Ovary (tissue), 10 donors: ENCODE measurements at places on chromosomes 6 and 20. TPM values are rescaled to one million over a fixed set of nuclear protein-coding genes. Genes with fewer than 3 reads are reported as not detected.

DUSP22 gene
- total RNA-seq = 25.3 TPM

RFX6 gene
- not detected for total RNA-seq

MATN4 gene
- not detected for total RNA-seq

CLPSL1 gene
- not detected for total RNA-seq

ZBP1 gene
- total RNA-seq = not detected

HAO1 gene
- not detected for total RNA-seq

SPATA25 gene
- total RNA-seq = 4.2 TPM

TMEM244 gene
- not detected for total RNA-seq

SMLR1 gene
- not detected for total RNA-seq

AFDN gene
- 68.7 TPM for total RNA-seq

YTHDF1 gene
- 29.3 TPM for total RNA-seq

ENPP3 gene
- total RNA-seq = 1.1 TPM

DNA sequence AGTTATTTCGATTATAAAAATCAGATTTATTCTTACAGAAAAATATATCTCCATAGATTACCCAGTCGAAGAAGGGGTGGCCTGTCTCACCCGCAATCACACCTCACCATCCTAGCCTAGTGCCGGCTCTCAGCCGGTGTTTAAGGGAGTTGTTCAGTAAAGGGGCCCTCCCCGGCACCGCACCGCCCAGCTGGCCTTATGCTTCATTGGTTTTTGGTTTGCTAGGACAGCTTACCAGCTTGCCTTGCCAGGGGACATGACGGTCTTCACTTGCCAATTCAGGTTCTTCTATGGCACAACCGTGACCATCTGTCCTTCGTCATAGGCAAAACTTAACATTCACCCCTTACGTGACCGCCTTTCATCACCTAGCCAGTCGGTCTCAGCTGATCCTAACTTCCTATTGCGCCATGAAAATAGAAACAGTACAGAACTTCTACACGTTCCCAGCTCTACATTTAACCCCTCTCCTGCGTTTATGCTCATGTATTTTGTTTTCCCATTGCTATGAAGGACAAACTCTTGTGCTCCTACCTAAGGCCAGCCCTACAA, 44.7 kb upstream of the SLC22A16 start:
- H3K27me3 ChIP-seq = no peaks in the 10 kb centered on the region
- peaks cover 2% of the 10 kb centered on the region for H3K4me1 ChIP-seq
- DNase-seq = no peak
- no peak overlapping the region for H3K4me3 ChIP-seq
- no peak overlapping the region for H3K27ac ChIP-seq

- H3K27ac ChIP-seq = no peak overlapping the region
- H3K27me3 ChIP-seq = no peaks in the 10 kb centered on the region
- no peak for DNase-seq
- no peaks in the 10 kb centered on the region for H3K4me1 ChIP-seq
- no peaks in the 10 kb centered on the region for H3K36me3 ChIP-seq
- H3K4me3 ChIP-seq = no peak overlapping the region
Observed at GRCh38 chr20:3452690-3453089, 18.1 kb upstream of the ATRN start.

GRCh38 chr6:105641504-105641903, 238.6 kb upstream of the PREP start:
- H3K27me3 ChIP-seq = no peaks in the 10 kb centered on the region
- no peak for DNase-seq
- H3K36me3 ChIP-seq = no peaks in the 10 kb centered on the region
- no peak overlapping the region for H3K27ac ChIP-seq
- no peaks in the 10 kb centered on the region for H3K4me1 ChIP-seq

DNA sequence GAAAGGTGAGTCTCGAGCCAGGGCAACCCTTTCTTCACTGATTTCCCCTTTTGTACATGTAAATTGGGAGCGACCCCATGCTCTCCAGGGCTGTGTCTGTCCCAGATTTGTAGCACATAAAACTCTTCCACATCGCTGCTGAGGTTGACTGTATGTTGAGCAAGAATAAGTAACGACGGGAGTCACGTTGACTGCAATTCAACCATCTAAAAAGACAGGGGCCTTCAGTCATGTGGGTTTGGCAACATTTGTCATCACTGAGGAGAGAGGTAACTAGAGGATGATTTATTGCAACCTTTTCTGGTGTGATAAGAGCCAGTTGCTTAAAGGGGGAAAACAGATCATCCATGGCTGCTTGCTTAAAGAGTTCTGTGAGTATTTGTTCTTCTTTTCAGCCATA, 159.4 kb upstream of the SULF2 start:
- no peaks in the 10 kb centered on the region for H3K4me1 ChIP-seq
- H3K4me3 ChIP-seq = no peak overlapping the region
- no peak for DNase-seq
- no peaks in the 10 kb centered on the region for H3K36me3 ChIP-seq

- H3K36me3 ChIP-seq = no peaks in the 10 kb centered on the region
- H3K27ac ChIP-seq = no peak overlapping the region
- no peak overlapping the region for H3K4me3 ChIP-seq
- peaks cover 4% of the 10 kb centered on the region for H3K4me1 ChIP-seq
- H3K27me3 ChIP-seq = no peaks in the 10 kb centered on the region
Observed at GRCh38 chr20:34403908-34404307, 40.8 kb downstream of the ITCH start.

DNA sequence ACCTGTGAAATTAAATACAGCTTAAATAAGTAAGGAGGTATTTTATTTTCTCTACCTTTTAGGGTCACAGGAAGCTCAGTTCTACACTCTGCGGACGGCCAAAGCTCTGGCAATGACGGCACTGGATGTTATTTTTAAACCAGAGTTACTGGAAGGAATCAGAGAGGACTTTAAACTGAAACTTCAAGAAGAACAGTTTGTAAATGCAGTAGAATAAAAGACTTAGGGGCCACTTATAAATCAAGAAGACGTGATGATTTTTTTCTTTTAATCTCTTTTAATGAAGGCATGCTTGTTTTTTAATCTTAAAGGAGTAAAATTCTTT, 16.2 kb downstream of the PM20D2 start:
- no peaks in the 10 kb centered on the region for H3K36me3 ChIP-seq
- no peaks in the 10 kb centered on the region for H3K27me3 ChIP-seq
- no peak for DNase-seq

- no peaks in the 10 kb centered on the region for H3K4me1 ChIP-seq
- H3K36me3 ChIP-seq = no peaks in the 10 kb centered on the region
- H3K4me3 ChIP-seq = no peak overlapping the region
- H3K27me3 ChIP-seq = no peaks in the 10 kb centered on the region
Observed at GRCh38 chr6:121896771-121897170, 461.3 kb downstream of the GJA1 start.

DNA sequence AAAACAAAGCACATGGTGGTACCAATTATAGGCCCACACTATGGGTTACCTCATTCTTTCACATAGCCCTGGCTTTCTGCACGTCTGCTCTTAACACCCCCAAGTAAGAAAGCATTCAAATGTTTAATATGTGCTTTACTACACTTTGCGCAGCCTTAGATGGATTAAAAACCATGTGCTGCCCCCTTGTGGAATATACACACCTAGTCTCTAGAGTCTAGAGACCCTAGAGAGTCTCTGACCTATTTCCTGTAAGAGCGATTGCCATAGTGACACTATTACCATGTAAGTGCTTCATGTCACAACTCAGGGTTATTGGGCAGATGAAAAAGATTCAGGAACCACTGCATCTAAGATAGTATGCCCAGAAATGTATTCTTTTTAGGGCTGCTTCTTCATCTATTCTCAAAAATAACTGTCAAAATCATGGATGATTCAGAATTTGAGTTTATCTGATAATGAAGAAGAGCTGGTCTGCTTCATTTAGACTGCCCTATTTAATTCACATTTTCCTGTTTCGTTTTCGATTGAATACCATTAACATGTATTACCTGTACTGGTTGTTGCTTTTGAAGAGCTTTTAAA, 186.3 kb downstream of the ADGB start:
- H3K4me1 ChIP-seq = no peaks in the 10 kb centered on the region
- no peak for DNase-seq
- H3K27me3 ChIP-seq = no peaks in the 10 kb centered on the region
- no peaks in the 10 kb centered on the region for H3K36me3 ChIP-seq
- H3K4me3 ChIP-seq = no peak overlapping the region

DNA sequence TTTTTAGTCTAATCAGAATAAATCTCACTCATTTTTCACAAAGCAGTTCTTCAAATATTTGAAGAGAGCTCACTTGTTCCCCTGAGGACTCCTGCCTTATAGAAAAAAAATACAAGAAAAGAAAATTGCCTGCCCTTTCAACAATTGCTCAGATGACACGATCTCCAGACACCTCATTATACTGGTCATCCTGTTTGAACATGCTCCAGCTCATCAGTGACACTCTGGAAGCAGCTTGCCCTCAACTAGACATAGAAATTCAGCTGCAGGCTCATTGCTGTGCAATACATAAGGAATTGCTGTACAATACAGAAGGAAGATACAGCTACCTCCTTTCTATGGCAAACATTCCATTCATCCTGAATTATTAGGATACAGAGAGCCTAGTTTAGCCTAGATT, 73.1 kb downstream of the OPN5 start:
- H3K36me3 ChIP-seq = no peaks in the 10 kb centered on the region
- H3K4me3 ChIP-seq = no peak overlapping the region
- no peak overlapping the region for H3K27ac ChIP-seq
- DNase-seq = no peak

GRCh38 chr6:40953486-40953885, 85.5 kb downstream of the UNC5CL start:
- no peaks in the 10 kb centered on the region for H3K4me1 ChIP-seq
- H3K36me3 ChIP-seq = no peaks in the 10 kb centered on the region
- H3K27ac ChIP-seq = no peak overlapping the region
- H3K4me3 ChIP-seq = no peak overlapping the region

DNA sequence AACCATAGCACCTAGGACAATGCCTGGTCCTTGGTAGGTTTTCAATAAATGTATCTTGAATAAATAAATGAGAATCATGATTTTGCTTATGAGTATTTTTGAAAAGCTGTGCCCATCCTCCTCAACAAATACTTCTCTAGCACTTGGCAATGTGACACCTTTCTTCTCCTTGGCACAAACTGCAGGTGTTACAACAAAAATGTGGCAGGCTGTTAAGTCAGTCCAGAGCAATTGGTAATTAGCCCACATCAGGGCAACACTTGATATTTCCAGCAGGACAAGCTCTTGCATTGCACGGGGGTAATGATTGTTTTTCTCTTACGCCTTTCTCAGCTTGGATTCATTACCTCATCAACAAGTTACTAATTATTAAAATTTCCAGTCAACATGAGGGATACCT, 31.6 kb upstream of the SNX9 start:
- no peak for DNase-seq
- no peak overlapping the region for H3K4me3 ChIP-seq
- no peaks in the 10 kb centered on the region for H3K4me1 ChIP-seq
- no peaks in the 10 kb centered on the region for H3K36me3 ChIP-seq
- no peaks in the 10 kb centered on the region for H3K27me3 ChIP-seq

- no peak overlapping the region for H3K27ac ChIP-seq
- H3K4me3 ChIP-seq = no peak overlapping the region
- no peak for DNase-seq
- H3K27me3 ChIP-seq = no peaks in the 10 kb centered on the region
Observed at GRCh38 chr20:52054123-52054522, 137.5 kb downstream of the ZFP64 start.

DNA sequence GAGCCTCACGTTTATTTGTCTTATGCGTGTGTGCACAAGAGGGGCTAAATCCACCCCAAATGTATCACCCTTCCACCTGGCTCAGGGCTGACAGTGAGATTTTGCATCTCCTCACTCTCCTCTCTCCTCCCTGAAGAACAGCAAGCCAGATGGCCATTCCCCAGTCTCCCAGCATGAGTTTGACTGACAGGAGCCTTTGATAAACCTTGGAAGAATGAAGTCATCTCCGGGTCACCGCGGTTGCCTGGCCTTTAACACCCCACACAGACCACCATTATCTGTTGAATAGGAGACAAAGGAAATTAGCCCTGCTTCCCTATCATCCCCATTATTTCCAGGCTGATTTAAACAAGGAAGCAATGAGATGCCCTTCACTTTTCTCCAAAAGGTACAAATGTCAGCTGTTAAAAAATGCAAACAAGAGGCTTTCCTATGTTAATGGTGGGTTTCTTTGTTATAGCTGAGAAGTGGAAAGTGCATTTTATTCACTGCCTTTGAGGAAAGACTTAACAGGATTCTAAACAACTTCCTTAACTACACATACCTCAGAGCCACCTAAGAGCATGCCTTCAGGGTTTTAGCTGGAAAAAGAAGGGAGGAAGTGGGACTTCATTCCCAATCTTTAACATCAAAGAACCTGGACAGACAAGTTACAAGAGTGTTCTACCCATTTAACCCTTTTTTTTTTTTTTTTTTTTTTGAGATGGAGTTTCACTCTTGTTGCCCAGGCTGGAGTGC, 524.8 kb upstream of the ID4 start:
- H3K27ac ChIP-seq = no peak overlapping the region
- no peaks in the 10 kb centered on the region for H3K4me1 ChIP-seq
- DNase-seq = no peak
- no peaks in the 10 kb centered on the region for H3K27me3 ChIP-seq

DNA sequence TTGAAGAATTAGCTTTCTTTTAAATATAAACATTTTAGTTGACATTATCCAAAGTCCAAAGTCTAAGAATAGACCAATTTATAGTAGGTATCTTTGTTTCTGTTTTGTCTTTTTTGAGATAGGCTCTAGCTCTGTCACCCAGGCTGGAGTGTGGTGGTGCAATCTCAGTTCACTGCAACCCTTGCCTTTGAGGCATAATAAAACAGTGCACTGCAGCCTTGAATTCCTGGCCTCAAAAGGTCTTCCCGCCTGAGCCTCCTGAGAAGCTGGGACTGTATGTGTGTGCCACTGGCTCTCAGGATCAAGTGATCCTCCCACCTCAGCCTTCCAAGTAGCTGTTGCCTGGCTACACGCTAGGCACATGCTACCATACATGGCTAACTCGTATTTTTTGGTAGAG, 135.4 kb downstream of the REV3L start:
- no peak overlapping the region for H3K27ac ChIP-seq
- no peak overlapping the region for H3K4me3 ChIP-seq
- no peaks in the 10 kb centered on the region for H3K27me3 ChIP-seq
- H3K36me3 ChIP-seq = no peaks in the 10 kb centered on the region
- H3K4me1 ChIP-seq = no peaks in the 10 kb centered on the region

DNA sequence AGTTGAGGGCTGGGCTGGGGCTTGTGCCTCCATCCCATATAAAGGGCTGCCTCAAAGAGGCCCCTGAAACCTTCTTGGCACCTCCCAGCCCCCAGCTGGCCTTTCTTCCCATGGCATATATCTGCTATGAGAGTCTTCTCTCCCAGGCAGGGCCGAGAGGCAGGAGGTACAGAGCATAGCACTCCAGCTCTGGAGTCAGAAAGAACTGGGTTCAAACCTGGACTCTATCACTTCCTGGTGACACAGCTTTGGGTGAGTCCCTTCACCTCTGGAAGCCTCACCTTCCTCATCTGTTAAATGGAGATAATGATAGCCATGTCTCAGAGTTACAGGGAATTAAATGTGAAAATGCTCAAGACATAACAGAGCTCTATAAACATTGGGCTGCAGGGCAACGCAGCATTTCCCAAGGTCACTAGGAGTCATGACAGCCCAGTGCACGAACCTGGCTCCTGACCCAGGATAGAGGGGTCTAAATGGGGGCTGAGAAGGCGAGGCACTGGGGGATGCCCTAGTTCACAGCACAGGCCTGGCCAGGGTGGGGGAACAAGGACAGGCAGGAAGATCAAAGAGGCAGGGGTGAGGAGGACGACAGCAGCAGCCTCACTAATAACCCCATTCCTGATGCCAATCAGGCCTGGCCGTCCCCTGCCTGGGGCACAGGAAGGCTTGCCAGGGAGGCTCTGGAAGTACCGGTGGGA, 1.9 kb downstream of the FAM83C start:
- H3K27ac ChIP-seq = no peak overlapping the region
- DNase-seq = no peak
- H3K27me3 ChIP-seq = no peaks in the 10 kb centered on the region
- H3K4me3 ChIP-seq = no peak overlapping the region
- no peaks in the 10 kb centered on the region for H3K36me3 ChIP-seq
